ENCODE measurements at places on chromosomes 13 and 19.

DNA sequence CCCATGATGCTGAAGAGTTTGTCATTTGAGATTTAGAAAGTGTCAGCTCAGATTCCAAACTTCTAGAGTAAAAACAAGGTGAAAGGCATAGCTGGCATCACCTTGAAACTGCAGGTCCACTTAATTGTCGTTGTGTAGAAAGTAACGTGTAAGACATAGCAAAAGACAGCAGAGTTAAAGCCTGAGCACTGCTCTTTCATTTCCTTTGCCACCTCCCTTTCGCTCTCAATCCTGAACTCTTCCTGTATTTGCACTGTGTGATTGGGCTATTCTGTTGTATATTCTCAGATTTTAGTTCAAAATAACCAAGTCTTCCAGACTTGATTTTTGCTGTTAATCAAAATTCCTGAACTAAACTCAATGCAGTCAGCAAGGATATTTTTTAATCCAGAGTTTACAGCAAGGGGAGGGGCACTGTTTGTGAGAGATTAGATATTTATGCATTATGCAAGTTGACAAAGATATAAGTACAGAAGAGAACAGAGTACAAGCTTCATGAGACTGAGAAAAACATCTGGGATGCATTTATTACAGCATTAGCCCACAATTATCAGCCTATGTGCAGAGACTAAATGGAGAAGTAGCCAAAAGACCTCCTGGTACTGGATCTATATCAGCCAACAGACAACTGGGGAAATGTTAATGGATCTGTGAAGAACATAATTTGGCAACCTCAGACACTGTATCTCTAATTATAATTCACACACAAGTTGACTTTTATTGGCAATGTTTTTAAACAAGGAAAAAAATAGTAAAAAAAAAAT lies 328.6 kb downstream of the SUCLA2 start:
- DNase-seq: no peak

DNA sequence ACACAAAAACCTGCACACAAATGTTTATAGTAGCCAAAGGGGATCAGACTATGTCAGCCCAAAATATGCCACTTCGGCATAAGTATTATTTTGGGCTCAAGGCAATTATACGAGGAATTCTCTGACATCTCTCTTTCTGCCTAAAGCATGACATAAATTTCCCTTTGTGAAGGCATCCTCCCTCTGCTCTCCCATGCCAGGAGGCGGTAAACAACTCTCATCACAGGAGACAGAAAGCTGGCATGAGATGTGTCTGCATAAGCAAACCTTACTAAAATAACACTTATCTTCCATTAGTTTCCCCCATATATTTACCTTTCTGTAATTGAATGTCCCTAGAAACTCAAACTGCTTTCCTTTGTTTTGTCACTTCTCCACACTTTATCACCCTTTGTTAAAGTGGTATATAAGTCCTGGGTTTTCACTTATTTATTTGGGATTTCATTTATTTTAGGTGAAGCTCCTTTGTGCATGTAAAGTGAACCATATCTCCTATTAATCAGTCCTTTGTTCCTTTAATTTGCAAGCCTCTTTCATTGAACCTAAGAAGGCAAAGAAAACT lies 68.3 kb downstream of the LACC1 start:
- DNase-seq: no peak

DNA sequence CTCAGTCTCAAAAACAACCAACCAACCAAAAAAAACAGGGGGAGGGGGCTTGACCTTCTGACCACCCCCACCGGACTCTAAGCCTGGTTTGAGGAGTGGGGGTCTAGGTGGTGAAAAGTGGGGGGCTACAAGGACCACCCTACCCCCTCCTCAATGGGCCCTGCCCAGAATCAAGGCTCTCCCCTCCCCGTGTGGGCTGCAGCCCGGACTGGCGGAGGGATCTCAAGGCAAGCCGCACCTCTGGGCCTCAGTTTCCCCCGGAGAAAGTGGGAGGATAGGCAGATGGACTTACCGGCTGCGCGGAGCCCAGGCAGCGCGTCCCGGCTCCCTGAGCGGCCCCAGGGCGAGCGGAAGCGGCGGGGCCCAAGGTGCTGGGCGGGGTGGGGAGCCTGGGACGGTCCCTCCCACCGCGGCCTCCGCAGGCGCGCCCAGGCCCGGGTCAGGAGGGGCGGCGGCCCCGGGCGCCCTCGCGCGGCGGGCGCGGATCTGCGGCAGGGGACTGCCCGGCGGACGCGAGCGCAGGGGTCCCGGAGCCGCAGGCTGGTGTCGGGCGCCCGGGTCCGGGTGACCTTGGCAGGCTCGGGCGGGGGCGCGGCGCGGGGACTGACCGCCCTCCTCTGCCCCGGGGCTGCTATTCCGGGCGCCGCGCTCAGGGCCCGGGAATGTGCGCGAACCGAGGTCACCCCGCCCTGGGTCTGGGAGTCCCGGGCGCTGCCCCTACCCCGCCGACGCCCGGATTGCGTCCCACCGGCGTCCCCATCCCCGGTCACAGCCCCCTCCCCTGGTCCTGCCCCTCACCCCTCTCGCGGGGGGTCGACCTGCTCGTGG lies at the start of gene ADAMTSL5:
TSS of gene ADAMTSL5 (minus strand) at position 349 of the 828 bp plus-strand sequence. CDS start 2,076 bp downstream, outside the sequence.
- DNase-seq: no peak

DNA sequence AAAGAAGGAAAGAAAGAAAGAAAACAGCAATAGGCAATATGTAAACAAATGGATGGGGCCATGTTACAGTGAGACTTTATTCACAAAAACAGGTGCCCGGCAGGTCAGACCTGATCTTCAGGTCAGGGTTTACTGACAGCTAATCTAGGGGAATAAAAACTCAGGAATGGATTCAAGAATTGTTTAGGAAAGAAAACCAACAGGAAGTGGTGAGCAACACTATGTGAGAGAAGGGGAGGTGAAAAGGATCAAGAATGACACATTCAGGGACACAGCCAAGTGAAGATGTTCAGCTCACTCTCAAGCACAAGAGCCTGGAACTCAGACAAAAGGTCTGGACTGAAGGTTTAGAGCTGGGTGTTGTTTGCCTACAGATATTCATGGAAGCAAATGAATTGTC lies 244.5 kb downstream of the EFNB2 start:
- no peak for DNase-seq

- no peak for DNase-seq
These were observed 207.9 kb downstream of the TM9SF2 start for GRCh38 chr13:99709134-99709533.

GRCh38 chr13:113009743-113010509 lies 40.9 kb downstream of the MCF2L start:
- DNase-seq: no peak

GRCh38 chr19:10882108-10882457 lies 10.7 kb downstream of the CARM1 start:
- no peak for DNase-seq

GRCh38 chr19:2122982-2123381 lies 26.3 kb downstream of the IZUMO4 start:
- DNase-seq: no peak

GRCh38 chr13:77729502-77730221 lies 32.2 kb downstream of the SLAIN1 start:
- DNase-seq: no peak

- no peak for DNase-seq
These were observed 110.1 kb upstream of the RXFP2 start for GRCh38 chr13:31629085-31629780.

DNA sequence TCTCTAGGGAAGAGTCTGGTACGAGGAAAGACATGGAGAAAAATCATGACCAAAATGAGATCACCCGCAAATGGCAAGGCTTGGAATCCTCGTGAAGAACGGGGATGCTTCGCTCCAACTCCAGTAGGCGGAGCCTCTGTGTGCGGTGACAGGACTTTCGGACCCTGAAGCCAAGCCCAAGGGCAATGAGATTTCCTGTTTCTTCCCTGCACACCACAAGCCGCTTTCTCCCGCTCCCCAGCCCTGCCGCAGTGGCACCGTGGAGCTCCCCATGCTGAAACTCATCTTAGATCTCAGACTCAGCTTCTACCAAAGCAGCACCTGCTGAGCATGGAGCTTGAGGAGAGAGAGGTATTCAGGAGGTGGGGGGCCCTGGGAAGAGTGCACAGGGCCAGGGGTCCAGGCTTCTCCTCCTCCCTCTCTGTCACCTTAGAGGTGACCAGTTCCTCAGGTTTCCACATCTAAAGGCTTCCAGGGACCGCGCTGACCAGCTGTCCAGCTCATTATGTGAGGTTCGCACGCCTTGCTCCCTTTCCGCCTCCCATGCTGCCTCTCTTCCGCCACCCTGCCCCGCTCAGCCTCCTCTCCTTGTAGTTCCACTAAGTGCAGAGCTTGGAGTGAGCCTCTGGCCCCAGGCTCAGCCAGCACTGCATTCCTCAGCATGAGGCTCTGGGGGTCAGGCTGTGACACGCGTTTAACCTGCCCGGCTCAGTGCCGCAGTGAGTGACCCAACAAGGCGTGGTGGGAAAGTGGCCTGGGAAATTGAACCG lies 153.8 kb upstream of the SOX1 start:
- no peak for DNase-seq

DNA sequence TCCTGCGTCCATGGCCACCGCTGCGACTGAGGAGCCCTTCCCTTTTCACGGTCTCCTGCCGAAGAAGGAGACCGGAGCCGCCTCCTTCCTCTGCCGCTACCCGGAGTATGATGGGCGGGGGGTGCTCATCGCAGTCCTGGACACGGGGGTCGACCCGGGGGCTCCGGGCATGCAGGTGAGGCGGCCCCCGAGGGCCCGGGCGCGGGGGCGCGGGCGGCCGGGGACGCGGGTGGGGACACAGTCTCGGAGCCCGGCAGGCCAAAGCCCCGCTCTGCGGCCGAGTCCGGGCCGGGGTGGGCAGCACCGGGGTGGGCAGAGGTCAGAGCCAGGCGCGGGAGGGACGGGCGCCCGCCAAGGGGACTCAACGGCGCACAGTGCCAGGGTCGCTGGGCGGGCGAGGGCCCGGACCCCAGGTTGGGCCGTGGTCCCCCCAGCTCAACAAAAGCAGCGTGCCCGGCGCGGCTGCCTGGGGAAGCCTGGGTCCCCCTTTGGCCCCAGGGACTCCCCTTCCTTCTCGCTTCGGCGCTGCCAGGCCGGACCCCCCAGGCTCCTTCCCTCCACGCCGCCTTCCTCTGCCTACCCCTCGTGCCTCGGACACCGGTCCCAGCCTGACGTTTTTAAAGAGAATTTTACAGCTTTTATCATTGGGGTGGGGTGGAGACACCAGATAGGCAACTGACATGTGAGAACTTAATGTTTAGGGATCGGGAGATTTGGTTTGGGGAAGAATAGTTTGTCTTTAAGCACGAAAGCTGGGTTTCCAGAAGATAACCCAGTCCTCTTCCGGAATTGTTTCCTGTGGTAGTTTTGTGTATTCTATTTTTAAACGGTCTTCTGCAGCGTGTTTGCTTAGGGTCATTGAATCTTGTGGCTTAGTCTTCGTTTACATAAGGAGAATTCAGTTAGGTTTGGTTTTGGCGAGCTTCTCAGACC lies 509 bp downstream of the TPP2 start:
- no peak for DNase-seq

DNA sequence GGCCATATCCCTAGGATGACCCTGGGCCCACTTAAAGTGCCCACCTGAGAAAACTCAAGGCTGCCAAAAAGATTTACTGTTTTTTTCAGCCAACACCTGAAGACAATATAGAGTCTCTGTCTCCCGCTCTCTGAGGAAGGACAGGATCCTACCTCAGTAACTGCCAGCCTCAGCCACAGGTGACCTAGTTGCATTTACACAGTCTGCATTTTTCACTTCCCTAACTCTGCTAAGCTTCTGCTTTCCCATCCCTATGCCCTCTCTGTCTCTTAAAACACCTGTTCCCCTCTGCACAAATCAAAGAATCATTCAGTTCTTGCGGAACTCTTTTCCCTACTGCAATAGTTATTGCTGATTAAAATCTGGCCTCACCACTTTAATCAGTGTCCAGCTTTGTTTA lies 609.5 kb downstream of the UQCRFS1 start:
- DNase-seq: no peak

- peak; percentile 1 for DNase-seq
These were observed 1.3 kb downstream of the CSNK1G2 start for GRCh38 chr19:1942078-1942933.

DNA sequence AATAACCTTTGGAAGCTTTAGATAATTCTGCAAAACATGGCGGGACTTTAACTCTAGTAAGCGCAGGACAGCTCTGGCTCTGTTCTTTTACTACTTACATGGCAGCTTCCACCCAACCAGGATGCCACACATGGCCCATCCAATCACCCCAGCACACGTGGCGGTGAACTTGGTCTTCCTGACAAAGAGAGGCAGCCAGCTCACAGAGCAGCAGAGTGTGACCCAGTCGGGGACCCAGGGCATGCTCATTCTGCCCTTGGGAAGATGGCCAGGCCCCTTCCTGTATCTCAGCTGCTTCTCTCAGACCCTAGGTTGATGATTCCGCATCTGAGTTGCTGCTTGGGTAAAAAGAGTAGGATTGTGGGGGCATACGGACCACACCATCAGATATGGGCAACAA lies 172.1 kb downstream of the USP12 start:
- DNase-seq: no peak

DNA sequence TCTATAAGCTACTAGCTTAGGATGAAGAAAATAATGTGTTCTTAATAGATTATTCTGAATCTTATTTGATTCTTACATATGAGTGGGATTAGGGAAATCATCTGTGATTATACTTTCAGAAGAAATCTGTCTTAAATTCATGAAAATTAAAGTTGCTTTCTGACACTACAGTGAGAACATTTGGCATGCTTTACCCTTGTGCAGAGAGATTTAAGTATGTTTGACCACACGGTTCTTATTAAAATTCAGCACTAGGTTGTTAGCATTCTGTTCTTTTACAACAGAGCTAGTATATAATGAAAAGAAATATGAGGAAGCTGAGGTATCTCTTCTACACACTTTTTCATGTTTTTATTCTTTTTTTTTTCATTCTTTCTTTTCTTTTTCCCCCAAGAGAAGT lies 2723.9 kb downstream of the PCDH9 start:
- DNase-seq: no peak

GRCh38 chr19:49555600-49556411 lies 24.6 kb downstream of the NOSIP start:
- no peak for DNase-seq

- no peak for DNase-seq
These were observed 46.1 kb upstream of the DCUN1D2 start for GRCh38 chr13:113536461-113537110.

DNA sequence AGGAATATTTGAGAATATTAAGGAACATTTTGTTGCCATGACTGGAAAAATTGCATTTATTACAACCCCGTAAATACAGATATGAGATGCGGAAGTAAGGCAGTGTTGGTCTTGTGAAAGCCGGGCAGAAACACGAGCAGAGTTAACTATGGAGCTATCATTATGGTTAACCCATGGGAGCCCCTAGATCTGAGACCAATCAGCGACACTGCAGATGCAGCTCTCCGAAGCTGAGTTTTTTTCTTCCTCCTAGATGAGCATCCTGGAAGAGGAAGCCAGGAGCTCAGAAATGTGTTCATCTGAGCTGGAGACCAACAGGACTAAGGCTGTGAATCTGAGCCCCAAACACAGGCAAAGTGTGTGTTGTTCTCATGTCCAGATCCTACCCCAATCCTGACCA lies 123.0 kb upstream of the KL start:
- no peak for DNase-seq

Data from NCI-H1694 treated with DMSO at 0.1 percent for 48 hours (cell line).